ENCODE measurements at places on chromosomes 1 and 21. TPM values are rescaled to one million over a fixed set of nuclear protein-coding genes. Genes with fewer than 3 reads are reported as not detected.

Gene FPGT
- 9.7 TPM for total RNA-seq

DNA sequence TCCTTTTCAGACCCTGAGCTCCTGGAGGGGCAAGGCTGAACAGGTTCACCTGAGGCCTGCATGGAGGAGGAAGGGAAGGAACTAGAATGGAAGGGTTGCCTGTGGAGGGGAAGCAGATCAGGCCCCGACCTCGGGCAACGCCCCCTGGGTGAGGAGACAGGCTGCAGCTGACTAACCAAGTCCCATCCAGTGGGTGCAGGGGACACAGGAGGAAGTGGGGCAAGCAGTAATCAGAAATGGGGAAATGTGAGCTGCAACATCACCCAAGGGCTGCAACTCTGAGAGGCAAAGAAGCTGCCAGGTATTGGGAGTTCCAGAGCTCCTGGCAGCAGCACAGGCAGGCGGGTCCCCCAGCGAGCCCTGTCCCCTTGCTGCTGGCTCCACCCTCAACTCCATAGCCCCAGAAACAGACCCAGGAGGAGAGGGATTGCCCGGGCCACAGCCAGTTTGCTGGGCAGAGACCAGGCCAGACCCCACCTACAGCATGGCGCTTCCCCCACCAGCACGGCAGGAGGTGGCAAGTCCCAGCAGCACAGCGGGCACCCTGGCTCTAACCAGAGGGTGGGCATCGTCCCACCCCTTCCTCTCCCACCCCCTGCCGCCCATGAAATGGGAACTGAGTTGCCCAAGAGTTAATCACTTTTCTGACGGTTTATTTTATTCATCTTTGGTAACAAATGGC lies 38.5 kb downstream of the MRPL37 start:
- DNase-seq: no peak

DNA sequence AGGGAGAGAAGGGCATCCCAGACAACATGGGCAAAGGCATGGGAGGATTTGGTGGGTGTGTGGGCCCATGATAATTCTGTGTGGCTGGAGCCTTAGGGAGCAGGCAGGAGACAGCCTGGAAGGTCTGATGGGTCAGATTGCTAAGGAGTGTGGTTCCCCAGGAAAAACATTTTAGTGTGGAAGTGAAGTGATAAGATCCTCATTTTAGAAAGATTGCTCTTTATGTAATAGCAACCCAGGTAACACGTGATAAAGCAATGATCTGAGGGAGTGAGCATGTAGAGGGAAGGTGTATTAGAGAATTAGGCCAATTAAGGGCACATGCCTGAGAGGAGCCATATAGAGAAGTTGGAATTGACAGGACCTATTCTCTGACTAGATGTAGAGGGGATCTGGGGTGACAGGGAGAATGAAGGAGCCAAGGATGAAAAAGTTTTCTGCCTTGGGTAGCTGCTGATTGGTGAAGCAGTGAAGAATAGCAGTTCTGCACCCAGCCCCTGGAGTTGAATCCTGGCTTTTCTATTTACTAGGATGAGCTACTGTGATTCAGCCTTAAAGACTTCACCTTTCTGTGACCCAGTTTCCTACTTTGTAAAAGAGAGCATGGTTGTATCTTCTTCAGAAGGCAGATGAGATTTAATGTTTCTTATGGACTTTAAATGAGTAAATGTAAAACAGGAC lies 18.7 kb upstream of the SLAMF6 start:
- no peak for DNase-seq

GRCh38 chr1:196650403-196650802 lies 1.4 kb upstream of the CFH start:
- DNase-seq: no peak

Gene TNFRSF25
- total RNA-seq: 55.8 TPM

Gene NBPF4
- total RNA-seq: not detected

- no peak for DNase-seq
Measured at GRCh38 chr1:234507089-234507488, 28.1 kb upstream of the TARBP1 start.

DNA sequence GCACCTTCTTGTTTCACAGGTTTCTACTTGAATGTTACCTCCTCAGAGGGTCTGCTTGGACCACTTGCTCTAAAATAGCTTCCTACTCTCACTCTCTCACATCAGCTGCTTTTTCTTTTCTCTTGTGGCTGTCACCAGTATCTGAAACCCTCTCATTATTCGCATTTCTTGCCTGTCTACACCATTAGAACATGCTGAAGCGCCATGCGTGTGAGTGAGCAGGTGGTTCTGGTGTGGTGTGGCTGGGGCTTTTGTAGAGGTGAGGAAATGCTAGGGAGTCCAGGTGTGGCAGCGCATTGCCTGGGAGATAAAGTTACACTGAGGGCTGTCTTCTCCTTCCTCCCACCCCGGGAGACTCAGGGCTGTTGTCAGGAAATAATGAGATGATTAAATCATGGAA lies 4.1 kb downstream of the ZNF362 start:
- no peak for DNase-seq

Gene AGMAT
- 21.9 TPM for total RNA-seq

Gene SLC6A17
- total RNA-seq: 0.18 TPM

Gene GPR3
- 1.7 TPM for total RNA-seq

Measured in activated CD8-positive, alpha-beta T cell treated with anti-CD3 and anti-CD28 coated beads for 36 hours (primary cell).